ENCODE measurements at places on chromosomes 1 and 21.

- peak; percentile 64 for DNase-seq
Measured at GRCh38 chr1:227728059-227728891, 6.8 kb downstream of the JMJD4 start.

DNA sequence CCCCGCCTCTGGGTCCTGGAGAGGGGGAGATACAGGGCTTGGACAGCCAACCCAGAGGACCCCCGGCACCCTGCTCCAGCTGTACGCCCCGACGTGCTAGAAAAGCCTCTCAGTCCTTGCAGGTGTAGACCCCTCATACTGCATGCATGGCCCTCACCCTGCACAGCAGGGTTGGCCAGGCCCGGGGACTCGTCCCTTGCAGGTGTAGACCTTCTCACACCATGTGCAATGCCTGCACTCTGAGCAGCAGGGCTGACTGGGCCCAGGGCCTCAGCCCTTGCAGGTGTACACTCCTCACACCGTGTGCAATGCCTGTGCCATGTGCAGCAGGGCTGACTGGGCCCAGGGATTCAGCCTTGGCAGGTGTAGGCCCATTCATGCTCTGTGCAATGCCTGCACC, 26.8 kb downstream of the WNT9A start:
- no peak for DNase-seq

DNA sequence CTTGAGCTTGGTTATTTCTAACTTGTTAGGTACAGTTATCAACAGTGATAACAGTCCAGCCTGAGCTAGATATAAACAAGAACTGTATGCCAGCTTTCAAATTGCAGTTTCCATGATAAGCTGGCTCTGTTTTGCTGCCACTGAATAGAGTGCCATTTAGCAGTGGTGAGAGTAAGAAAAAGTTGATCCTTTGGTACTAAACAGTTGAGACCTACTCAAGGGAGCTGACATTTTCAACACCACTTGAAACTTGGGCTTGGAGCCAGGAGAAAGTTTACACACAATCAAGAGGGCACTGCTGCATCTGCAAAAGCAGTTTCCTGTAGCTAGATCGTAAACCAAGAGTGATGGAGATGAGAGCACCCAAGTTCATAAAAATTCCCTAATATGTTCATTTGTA, 131.3 kb downstream of the RGS7 start:
- no peak for DNase-seq

DNA sequence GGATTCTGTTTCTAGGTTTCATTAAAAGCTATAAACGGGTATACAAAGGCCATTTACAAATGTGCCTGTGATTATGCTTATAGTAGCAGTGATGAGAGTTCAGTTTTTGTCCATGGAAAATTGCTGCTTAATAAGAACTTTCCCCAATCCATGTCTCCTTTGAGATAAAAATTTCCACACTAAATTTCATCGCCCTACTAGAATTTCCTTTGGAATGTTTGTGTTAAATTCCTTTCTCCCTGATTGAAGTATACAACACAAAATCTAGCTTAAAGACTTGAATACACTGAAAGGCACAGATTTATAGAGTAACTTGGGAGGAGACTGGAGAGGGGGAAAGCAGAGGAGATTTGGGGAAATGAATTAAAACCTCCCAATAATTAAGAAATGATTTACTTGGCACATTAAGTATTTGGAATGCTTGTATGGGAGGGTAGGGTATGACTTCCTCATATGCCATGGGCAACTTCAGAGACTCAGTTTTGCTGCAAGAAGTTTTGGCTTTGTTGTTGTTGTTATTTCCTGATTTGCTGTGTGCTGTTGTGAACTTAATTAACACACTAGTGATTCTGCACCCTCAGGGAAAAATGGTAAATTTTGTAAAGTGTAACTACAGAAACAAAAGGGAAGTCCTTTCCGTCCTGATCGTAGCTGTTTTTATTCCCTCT, 157.6 kb upstream of the LMO4 start:
- no peak for DNase-seq

DNA sequence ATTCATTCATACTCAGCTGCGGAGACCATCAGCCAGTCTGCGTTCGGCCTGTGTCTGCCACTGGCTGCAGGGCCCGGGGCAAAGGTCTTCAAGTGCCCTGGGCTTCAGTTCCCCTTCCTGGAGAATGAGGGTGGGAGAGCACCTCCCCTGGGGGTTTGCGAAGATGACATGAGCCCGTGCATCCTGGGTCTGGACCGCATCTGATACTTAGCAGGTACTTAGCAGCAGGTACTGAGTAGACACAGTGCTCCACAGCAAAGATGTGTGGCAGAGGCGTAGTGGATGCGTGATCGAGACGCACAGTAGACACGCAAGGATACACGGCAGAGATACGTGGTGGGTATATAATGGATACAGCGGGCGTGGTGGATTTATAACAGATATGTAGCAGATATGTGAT, 51.3 kb downstream of the PRKCZ start:
- no peak for DNase-seq

- DNase-seq, result no peak
Measured at GRCh38 chr21:42763581-42764442, 110.4 kb downstream of the PDE9A start.

DNA sequence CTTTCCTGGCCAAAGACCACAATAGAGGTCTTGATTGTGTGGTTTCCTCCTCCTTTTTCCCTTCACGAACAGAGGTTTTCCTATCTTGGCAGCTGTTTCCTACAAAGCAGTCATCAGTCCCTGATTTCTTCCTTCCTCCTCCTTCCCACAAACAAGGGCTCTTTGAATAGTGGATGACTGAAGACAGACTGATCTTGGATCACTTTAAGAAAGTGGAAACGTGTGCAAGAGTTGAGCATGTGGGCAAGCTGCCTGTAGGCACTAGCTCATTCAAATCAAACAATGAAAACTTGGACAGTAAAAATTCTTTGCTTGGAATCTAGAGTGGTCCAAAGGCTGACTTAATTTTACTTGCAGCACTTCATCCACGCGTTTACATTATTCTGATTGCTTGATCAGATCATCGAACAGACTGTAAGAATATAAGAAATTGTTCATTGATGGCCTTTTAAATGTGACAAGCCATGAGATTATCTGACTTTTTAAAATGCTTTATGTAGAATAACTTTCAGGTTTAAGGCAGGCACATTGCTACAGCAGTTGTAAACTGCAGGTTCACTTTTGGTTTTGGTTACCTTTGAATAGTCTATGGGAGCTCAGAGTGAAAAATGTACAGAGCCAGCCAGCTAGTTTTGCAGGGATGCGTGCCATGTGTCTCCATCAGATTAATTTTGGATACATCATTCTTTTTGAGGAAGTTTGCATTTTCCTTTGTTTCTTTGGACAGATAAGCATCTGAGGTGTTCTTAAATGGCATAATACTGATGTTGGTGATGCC, 34.4 kb downstream of the ADGRL2 start:
- DNase-seq, result no peak

DNA sequence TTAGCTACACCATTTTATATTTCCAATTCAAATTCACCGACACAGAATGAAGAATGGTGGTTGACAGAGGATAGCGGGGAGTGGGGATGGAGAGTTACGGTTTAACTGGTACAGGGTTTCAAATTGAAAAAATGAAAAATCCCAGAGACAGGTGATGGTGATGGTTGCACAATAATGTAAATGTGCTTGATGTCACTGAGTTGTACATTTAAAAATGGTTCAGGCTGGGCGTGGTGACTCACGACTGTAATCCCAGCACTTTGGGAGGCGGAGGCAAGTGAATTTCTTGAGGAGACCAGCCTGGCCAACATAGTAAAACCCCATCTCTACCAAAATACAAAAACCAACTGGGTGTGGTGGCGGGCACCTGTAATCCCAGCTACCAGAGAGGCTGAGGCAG, 31.2 kb upstream of the SHCBP1L start:
- DNase-seq, result no peak

- DNase-seq, result no peak
Measured at GRCh38 chr1:94757931-94758330, 62.2 kb upstream of the SLC44A3 start.

Measured in stimulated activated CD8-positive, alpha-beta memory T cell treated with anti-CD3 and anti-CD28 coated beads, Interleukin-2, amount 100 ng/mL, for 48 hours (primary cell).